GM23338 (cell line): ENCODE measurements at places on chromosomes 11 and 22.

DNA sequence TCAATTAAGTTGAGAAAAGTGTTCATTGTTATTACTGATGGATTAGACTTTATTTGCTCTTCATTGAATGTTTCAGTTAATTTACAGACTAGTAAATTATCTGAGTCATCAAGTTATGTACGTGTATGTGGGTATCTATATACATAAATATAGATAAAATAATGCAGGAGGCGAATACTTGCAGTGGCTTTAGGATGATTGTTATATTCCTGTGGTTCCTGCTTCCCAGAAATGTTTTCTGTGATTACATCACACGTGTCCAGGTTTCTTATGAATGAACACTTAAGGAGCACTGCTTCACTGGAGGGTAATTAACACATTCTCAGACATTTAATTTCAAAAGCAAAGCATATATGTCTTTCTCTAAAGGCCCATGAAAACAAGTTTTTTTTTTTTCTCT is 28.4 kb downstream of the YAP1 start:
- DNase-seq = no peak

DNA sequence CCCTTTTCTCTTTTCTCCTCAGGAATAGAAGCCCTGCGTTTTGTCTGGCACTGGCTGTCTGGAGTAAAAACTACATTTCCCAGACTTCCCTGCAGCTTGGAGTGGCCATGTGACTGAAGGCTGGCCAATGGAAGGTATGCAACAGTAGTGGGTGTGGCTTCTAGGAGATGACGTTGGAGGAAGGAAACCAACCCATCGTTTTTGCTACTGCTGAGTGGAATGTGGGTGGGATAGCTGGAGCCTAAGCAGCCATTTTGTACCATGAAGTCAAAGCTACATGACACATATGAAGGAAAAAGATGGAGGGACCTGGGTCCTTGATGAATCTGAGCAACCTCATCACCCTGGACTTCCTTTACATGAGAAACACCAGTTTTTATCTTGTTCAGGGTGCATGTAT is 19.6 kb downstream of the FGF3 start:
- peak; percentile 85 for DNase-seq

DNA sequence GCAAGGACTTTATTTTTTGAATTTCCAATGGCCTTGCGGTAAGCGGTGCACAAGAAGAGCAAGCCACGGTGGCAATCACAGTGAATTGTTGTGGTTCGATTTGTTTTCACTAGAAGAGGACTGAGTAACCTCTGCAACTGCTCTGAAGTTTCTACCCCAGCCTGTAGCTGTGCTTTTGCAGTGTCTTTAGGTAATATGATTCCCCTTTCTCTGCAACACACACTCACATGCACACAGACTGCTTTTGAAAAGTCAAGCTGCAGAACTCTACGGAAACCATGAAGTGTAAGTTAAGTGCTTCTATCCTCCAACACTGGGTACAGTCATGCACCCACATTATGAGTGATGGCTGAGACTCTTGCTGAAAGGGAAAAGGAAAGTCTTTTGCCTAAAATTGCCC is 38.4 kb downstream of the CD44 start:
- DNase-seq = no peak

DNA sequence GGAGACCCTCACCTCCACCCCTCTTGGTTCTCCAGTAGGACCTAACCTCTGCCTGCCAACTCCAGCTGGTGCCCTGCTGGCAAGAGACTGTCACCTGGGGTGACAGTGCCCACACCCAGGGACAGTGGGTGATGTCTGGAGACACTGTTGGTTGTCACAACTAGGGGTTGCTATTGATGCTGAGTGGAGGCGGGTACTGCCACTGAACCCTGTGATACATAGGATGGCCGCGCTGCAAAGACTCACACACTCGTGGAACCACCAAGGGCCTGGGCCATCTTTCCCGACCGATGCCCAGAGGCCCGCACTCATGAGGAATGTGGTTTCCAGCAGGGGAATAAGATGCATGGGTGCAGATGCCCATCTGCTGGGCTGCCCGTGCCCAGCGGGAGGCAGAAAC is 143.2 kb downstream of the SHANK2 start:
- DNase-seq = no peak

- no peak for DNase-seq
Observed at GRCh38 chr11:1554981-1555712, 16.9 kb downstream of the DUSP8 start.

- DNase-seq = no peak
Observed at GRCh38 chr11:5345831-5346230, 2.5 kb upstream of the OR51B5 start.

DNA sequence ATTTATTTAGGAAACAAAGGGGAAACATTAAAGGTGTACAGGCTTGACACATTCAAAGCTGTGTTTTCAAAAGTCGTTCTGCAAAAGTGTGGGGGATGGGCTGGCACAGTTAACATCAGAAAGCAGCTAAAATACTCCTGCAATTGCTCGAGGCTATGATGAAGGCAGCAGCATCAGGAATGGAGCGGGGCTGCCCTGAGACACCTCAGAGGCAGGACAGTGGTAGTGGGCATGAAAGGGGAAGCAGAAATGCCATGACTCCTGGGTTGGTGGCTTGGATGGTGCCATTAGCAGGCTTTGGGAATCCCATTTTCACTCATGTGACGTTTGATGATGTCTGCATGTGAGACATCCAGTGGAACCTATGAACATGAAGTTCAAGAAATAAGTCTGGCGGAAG is 646 bp downstream of the NCAPD3 start:
- DNase-seq = no peak

DNA sequence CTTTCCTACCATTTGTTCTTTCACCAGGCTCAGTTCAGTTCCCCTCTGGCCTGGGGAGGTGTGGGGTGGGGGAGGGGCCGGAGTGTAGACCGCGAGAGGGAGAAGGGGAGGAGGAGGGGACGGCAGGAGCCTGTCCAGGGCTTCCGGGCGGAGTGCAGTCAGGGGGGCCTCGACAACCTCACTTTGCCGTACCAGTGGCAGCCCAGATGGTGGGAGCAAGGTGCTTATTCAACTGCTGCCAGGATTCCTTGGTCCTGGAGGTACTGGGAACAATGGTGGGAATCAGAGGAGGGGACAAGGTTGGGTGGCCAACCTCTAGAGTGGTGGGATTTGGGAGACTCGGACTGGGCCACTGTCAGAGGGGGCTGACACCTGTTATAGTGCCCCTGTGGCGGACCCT is 1.2 kb downstream of the BACE1 start:
- peak; percentile 36 for DNase-seq

GRCh38 chr11:61695917-61696316 is 15.7 kb downstream of the DAGLA start:
- DNase-seq = peak; percentile 68

DNA sequence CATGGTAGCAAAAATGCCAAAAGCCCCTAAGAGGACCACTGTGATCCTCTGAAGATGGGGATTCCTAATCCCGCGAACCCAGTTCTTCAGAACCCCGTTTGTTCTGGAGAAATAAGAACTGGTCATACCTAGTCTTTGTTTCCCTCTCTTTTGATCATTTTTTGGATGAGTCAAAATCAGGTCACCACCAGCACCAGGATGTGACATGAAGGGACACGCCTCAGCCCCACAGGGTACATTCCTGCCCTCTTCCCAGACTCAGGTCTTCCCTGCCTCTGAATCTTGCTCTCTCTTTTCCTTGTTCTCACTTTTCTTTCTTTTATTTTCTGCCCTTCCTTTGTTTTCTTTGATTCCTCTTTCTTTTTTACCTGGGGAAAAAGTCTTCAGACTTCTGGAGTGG is 14.6 kb upstream of the ANO1 start:
- DNase-seq = no peak

GRCh38 chr22:20089226-20089976 is 9.4 kb downstream of the DGCR8 start:
- no peak for DNase-seq

GRCh38 chr11:88484873-88485621 is 147.5 kb upstream of the CTSC start:
- DNase-seq = peak; percentile 81

GRCh38 chr11:91115116-91115515 is 892.3 kb upstream of the CHORDC1 start:
- no peak for DNase-seq

DNA sequence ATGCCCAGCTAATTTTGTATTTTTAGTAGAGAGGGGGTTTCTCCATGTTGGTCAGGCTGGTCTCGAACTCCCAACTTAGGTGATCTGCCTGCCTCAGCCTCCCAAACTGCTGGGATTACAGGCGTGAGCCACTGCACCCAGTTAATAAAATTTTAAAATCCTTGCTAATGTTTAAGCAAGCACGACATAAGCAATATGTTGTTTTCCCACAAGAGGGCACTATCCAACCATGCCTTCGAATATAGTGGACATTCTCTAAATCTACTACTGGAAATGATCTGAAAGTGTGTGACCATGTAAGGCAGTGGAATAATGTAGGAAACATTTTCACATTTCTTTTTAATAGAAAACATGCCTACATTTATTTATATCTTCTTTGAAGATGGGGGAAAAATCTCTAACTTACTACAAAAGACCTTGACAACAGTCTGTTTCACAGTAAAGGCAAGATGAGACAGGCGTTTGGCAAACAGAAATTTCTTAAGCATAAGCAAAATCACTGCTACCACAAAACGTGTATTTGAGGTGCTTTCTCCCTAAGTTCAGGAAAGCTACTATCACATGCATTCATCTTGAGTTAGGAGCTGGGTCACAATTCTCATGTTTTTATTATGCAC is 38.2 kb downstream of the PITPNB start:
- DNase-seq = peak; percentile 82

DNA sequence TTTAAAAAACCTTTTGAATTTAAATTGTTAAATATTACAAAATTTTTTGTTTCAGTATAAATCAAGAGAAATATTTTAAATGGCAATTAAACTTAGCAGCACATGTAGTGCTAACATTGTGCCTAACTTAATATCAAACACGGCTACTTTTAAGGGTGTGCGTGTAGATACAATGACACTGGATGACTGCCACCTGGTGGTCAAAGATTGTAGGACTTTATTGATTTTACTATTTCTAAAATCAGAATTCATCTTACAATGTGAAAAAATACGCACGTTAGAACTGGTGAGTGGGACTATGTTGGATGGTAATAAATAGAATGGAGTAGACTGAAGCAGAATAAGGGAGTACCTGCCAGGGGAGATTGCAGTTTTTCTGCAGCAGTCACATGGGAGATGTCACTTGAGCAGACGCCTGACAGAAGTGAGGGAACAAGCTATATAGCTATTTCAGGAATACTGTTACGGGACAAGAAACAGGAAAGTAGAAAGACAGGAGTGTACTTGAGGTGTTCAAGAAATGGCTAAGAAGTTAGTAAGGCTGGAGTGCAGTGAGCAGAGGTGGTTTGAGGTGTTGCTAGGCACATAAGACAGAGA is 52.9 kb downstream of the UVRAG start:
- peak; percentile 77 for DNase-seq

GRCh38 chr11:64233913-64234586 is at the start of gene VEGFB:
VEGFB (plus strand) TSS chr11:64234584; CDS start chr11:64234834, 250 bp downstream.
- DNase-seq = peak; percentile 71

DNA sequence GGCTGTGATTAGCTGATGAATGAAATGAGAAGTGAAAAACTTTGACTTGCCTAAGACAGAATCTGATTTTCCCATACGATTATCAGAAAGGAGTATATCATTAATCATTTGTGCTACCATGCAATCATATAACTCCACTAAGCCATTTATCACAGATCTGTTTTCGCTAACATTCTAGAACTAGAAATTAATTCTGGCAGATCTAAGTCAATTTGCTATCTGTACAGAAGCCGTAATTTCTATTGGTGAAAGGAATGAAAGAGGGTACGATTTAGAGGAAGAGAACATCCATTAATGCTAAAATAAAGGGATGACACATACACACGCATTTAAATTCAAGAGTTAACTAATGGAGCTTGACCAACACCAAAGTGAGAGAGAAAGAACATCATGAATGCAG is 201.6 kb downstream of the SBF2 start:
- no peak for DNase-seq

GRCh38 chr11:130508913-130509312 is 60.5 kb downstream of the ADAMTS15 start:
- no peak for DNase-seq

DNA sequence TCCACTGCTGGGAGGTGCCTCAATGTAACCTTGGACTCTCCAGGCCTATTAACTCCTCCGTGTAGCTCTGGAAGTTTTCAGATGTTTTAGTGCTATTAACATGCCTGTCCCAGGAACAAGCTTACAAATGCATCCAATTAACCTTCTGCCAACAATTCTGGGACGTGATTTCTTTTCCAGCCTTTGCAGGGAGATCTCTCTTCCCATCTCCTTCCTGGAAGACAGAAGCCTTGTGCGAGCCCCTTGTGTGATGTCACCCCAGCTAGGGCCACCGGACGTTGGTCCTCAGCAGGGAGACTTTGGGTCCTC is 47.7 kb upstream of the SYT7 start:
- DNase-seq = no peak

GRCh38 chr11:69030301-69030700 is 17.3 kb upstream of the MRGPRF start:
- no peak for DNase-seq

- DNase-seq = peak; percentile 72
Observed at GRCh38 chr11:82864268-82864667, 36.0 kb downstream of the PRCP start.

DNA sequence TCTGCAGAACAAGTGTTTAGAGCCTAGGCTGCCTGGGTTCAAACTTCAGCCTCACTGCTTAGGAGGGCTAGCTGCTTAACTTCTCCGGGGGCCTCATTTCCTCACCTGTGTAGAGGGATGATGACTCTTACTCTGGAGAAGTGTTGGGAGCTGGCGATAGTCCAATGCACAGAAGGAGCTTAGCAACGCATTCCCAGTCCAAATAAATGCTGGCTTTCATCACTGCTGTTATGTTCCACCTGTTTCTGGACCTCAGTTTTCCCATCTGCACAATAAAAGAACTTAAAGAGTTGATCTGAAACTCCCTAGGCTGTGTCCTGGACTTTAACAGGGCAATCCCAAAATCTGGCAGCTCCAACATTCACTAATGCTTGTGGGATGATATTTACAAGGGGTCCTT is 337.8 kb downstream of the MIAT start:
- DNase-seq = no peak

GRCh38 chr11:356610-357009 is 12.7 kb upstream of the B4GALNT4 start:
- DNase-seq = no peak

- no peak for DNase-seq
Observed at GRCh38 chr11:95671768-95672167, 117.8 kb downstream of the FAM76B start.
